ENCODE measurements at places on chromosomes 2 and 18.
A peak's percentile ranks its signal among the peaks of the same experiment; 100 is the strongest.

DNA sequence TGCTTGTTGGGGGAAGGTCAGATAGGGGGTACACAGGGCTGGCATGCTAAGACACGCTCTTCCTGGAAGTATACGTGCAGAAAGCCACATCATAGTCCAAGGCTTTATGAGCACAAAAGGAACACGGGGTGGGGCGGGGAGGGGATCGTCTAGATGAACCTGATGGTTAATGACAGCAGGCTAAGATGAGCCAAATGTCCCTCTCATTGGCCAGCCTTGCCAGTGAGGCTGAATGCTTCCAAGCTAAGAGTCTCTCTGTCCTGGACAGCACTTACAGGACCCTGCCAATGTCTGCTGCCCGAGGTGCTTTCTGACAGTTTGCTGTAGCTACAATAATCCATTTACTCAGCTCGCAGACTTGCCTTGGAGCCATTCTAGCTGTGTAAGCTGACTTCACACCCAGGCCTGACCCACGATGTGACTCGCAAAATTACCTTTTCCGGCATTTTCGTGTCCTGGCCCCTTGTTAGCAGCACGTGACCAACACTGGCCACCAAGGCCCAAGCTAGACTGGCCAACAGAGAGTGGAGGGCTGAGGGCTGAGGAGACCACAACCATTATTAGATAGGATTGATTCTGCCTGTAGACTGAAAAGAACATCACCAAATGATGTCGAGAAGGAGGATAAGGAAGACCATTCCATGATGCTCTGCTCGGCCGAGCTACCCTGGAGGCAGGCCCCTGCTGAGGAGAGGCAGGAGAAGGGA, 84.2 kb downstream of the MALT1 start:
- no peak for DNase-seq

- no peak for DNase-seq
Measured at GRCh38 chr2:106581755-106582147, 94.6 kb downstream of the CD8B2 start.

DNA sequence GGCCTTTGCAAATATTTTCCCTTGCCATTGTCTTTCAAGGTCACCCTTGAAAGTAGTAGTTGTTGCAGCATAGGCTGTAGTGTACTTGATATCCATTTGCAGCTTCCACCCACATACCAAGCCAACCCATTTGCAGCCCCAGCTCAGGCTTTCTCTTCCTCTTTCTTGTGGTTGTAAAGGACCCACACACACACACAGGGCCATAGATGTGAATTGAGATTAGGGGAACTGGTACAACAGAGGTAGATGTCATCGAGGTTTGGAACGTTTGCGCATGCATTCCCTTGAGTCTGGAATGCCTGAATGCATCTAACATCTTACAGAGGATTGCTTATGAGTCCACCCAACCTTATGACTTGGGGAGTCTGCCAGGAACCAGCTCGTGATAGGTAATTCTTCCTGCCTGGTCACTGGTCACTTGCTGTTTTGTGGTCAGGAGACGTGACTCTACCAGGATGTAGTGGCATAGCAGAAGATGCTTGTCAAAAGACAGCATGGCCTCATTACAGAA, 91.9 kb downstream of the MRPS9 start:
- DNase-seq: no peak

DNA sequence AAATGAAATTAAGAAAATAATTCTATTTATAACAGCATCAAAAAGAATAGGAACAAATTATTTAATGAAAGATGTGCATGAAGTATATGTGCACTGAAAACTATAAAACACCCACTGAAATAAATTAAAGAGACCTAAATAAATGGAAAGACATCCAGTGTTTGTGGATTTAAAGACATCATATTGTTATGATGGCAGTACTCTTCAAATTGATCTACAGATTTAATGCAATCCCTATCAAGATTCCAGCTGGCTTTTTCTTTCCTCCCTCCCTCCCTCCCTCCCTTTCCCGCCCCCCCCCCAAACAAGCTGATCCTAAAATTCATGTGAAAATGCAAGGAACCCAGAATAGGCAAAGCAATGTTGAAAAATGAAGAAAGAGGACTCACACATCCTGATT, 83.5 kb upstream of the ZFP36L2 start:
- DNase-seq: no peak

DNA sequence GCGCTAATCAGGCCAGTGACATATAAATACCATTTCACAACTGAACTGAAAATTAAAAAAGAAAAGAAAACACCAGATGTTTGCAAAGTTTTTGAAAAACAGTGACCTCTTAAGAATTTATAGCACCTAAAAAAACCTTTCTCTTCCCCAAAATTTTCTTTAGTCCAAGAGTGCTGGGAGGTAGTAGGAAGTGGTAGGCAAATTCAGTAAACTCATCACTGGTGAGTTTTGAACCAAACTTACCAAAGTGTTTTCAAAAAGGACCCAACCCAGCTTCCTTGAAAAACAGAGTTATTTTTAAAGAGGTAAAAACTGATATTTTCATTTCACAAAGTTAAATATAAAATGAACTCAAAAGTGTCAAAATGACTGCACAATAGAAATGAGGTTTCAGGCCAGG, 90.4 kb downstream of the TMEM247 start:
- no peak for DNase-seq

DNA sequence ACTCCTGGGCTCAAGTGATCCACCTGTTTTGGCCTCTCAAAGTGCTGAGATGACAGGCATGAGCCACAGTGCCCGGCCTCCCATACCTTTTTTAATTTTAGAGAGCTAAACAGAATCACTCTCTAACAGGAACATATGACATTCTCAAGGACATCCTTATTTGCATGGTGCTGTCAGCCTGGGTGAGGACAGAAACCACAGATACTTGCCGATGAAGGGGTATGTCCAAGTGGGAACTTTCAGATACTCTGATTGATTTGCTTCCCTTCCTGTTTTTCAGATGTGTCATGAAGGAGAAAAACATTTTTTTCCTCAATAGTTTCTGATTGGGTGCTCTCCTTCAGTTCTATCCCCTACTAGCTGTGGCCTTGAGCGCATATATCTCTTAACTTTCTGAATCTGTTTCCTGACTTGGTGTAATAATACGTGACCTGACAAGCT, 49.6 kb downstream of the MYO3B start:
- DNase-seq: no peak

- DNase-seq: no peak
Measured at GRCh38 chr2:151728804-151729414, 5.4 kb downstream of the NEB start.

GRCh38 chr18:21486905-21487437, 113.5 kb downstream of the ESCO1 start:
- DNase-seq: no peak

DNA sequence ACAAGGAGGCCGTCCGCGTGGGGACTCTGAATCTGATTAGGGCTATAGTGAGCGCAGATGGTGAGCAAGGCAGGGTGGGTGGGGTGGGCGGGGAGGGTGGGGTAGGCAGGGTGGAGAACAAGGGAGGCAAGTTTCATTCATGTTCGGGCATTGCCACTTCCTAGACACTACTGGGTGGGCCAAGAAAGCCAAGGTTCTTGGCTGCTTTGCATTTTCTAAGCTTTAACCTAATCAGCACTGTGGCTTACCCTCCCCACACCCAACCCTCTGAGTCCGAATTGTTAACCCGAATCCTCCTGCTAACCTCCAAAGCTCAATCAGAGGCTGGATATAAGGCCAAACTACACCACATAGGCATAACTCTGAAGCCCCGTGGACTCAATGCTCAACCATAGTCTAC, 18.1 kb downstream of the MROH2A start:
- DNase-seq: no peak

- DNase-seq: no peak
Measured at GRCh38 chr2:99748344-99748743, 258.5 kb upstream of the REV1 start.

- DNase-seq: peak; percentile 34
Measured at GRCh38 chr2:169694894-169695260, 608 bp downstream of the PHOSPHO2 start.

DNA sequence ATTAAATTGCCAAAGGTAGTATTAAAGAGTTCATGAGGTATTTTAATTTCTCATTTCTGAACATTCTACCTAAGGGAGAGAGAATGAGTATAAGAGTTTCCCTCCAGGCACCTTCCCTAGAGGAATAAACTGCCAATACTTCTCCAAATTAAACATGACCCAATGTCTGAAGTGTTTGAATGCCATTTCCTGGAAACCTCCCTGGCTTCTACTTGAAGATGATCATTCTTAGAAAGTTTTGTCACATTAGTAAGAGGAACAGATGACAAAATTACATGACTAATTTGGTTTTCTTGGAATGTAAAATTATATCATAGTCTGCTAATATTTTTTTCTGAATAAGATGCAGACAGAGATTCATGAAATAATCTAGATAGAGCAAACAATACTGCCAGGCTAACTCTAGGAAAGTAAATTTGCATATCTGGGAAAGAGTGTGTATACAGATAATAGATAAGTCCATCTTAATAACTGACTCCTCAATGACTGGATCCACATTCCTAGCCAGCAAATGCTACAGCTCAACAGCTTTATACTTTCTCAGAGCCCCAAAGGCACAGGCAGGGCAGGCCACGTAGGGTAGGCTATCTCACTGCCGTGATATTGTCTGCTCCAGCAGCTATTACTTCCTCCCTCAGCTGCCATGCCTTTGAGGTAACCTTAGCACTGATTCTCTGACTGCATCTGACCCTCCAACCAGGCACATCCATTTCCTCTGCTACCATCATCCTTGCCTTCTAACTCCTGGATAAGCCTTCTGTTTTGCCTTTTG, 630.8 kb upstream of the PIK3C3 start:
- DNase-seq: peak; percentile 29

GRCh38 chr2:146806364-146807005, 1038.3 kb upstream of the ACVR2A start:
- peak; percentile 21 for DNase-seq

- no peak for DNase-seq
Measured at GRCh38 chr2:58235984-58236383, 5.1 kb downstream of the FANCL start.

DNA sequence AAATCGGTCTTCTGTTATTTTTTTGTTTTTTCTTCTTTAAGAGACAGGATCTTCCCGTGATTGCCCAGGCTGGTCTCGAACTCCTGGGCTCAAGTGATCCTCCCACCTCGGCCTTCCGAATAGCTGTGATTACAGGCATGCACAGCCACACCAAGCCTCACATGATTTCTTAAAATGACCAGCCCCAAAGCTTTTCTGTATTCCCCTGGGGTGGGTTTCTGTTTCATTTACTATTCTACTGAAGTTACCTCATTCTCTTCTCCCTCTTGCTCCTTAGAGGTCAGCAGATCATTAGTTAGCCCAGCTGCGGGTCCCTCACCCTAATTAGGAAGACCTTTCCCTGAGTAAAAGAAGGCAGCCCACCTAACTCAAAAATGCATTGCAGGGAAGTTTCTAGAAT, 27.6 kb downstream of the SLC1A4 start:
- no peak for DNase-seq

- peak; percentile 45 for DNase-seq
Measured at GRCh38 chr18:39205565-39206195, 1640.1 kb upstream of the CELF4 start.

Data from GM23248 (cell line).